ENCODE measurements at places on chromosomes 1 and 21. TPM values are rescaled to one million over a fixed set of nuclear protein-coding genes. Genes with fewer than 3 reads are reported as not detected.

DNA sequence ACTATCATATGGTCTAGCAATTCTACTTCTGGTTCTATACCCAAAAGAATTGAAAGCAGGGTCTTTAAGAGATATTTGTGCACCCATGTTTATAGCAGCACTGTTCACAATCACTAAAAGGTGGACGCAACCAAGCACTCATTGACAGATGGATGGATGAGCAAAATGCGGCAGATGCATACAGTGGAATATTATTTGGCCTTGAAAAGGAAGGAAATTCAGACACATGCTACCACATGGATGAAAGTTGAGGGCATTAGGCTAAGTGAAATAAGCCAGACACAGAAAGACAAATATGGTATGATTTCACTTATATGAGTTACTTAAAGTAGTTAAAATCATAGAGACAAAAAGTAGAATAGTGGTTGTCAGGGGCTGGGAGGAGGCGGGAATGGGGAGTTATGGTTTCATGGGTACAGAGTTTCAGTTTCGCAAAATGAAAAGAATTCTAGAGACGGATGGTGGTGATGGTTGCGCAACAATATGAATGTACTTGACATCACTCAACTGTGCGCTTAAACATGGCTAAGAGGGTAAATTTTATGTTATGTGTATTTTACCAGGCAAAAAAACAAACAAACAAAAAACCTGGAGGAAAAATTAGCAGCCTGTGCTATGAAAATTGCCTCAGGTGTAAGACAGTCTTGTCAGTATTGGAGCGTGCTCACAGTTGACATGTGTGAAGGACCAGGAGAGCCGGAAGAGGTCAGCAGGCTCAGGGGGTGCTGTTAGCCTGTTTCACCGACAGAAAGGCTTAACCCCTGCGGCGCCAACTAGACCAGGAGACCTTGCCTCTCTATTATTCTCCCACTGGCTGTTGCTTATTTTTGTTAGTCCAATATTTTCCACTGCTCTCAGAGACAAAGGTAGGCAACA is 26.5 kb downstream of the CD247 start:
- peaks cover 19% of the 10 kb centered on the region for H3K27me3 ChIP-seq
- DNase-seq = no peak
- no peaks in the 10 kb centered on the region for H3K4me1 ChIP-seq
- H3K4me3 ChIP-seq = no peak overlapping the region
- H3K36me3 ChIP-seq = no peaks in the 10 kb centered on the region

Gene CACNA1S
- total RNA-seq = not detected

- no peaks in the 10 kb centered on the region for H3K4me1 ChIP-seq
- H3K27me3 ChIP-seq = no peaks in the 10 kb centered on the region
- no peak overlapping the region for H3K4me3 ChIP-seq
- no peak for DNase-seq
Observed at GRCh38 chr1:92769856-92770255, 15.1 kb downstream of the EVI5 start.

Gene SLC1A7
- total RNA-seq = not detected

Data from IMR-90 (cell line).